ENCODE measurements at places on chromosomes 5 and 9.

GRCh38 chr5:132183723-132184122 is 43.9 kb downstream of the P4HA2 start:
- DNase-seq: no peak

DNA sequence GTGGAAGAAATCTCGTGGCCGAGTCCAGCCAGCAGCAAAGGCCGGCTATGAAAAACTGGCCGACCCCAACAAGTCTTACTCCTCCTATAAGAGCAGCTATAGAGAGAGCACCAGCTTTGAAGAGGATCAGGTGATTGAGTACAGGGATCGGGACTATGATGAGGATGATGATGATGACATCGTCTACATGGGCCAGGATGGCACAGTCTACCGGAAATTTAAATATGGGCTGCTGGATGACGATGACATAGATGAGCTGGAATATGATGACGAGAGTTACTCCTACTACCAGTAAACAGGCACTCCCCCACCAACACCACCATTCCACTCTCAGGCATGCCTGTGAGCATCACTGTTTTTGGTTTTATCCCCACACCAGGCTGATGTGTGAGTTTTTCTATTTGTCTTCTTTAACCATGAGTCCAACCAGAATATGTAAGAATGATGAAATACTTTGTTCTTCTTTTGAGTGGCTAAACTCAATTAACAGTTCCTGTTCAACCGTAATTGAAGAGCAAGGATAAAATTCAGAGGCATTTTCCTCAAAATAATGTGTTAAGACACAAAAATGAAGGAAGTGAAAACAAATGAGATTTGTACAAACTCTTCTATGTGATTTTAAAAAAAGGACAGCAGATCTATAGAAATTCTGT is 35.5 kb downstream of the RFK start:
- DNase-seq: no peak

GRCh38 chr5:79955941-79956670 is 35.0 kb downstream of the MTX3 start:
- no peak for DNase-seq

DNA sequence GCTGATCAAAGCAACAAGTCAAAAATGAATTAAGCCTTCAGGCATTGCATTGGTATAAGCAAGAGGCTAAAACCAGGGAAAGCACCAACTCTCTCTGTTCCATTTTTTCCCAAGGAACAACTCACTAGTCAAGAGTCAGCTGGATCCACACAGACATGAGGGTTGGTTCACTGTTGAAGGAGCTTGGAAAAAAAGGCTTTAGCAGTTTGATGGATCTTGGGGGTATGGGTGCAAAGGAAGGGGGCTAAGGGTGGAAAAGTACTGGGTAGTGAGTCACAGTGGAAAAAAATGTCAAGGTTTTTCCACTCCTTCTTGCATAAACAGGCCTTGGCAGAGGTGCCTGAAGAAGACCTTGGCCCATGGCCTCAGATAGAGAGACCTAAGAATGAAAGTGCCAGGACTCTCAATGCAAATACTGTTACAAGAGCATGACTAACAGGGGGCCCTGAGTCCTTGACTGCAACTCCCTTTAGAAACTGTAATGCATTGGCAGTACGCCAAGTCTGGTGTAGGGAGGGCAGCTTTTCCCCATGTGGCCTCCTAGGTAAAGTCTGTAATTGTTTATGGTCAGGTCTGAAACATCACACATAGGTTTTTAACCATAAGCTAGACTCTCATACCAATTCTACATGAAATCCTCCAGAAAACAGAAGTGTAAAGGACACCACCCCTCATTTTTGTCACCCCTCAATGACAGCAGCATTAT is 23.7 kb downstream of the ACTL7A start:
- peak; percentile 74 for DNase-seq

GRCh38 chr9:130972957-130973685 is 34.1 kb upstream of the FIBCD1 start:
- no peak for DNase-seq

DNA sequence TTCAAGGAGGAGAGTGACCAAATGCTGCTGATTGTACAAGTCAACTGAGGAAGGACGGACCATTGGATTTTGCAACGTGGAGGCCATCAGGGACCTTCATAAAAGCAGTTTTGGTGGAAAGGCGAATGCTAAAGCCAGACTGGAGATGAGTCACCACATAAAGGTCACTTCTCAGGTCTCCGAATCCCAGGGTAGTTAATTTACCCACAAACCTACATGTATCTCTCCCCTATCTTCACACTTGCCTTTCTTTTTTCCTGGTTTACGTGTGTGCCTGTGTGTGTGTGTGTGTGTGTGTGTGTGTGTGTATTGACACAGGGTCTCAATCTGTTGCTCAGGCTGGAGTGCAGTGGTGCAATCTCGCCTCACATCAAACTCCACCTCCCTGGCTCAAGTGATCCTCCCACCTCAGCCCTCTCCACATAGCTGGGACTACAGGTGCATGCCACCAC is 4.6 kb upstream of the CTNNA1 start:
- no peak for DNase-seq

GRCh38 chr9:87497604-87498045 is at the start of gene DAPK1:
Gene DAPK1 (plus strand): TSS chr9:87497867. CDS start chr9:87499078, 1,211 bp downstream.
- peak; percentile 84 for DNase-seq

- no peak for DNase-seq
Observed at GRCh38 chr5:34900652-34901051, 14.7 kb downstream of the RAD1 start.

- DNase-seq: no peak
Observed at GRCh38 chr5:146699664-146700418, 178.7 kb downstream of the PPP2R2B start.
